ENCODE measurements at places on chromosomes 3 and 15. TPM values are rescaled to one million over a fixed set of nuclear protein-coding genes. Genes with fewer than 3 reads are reported as not detected.

Gene OXTR
- polyA plus RNA-seq = 0.64 TPM

Gene SLC28A1
- polyA plus RNA-seq = 0.41 TPM

Gene ADGRG7
- 49.4 TPM for polyA plus RNA-seq

Gene NPAP1
- 0.22 TPM for polyA plus RNA-seq

Gene GOLGA6A
- polyA plus RNA-seq = not detected

Gene CD200
- polyA plus RNA-seq = 11.6 TPM

Gene CPLX3
- not detected for polyA plus RNA-seq

Gene ROPN1B
- polyA plus RNA-seq = not detected

DNA sequence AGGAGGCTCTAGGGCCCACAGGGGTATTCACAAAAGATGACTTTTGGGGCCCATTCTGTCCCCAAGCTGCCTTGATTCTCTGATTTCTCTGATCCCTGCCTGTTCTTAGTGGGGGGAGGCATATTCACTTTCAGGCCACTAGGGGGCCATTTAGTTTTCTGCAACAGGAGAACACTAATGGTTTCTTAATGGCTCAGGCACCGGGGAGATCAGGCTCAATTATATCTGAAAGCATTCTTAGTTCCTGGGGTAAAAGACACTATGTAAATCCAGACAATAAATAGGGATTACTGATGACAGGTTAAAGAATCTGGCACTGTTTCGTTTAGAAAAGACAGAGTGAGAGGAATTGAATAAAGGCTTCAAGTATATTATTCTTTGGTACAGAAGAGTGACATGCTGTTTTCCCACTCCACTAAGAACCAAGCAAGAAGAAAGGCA, 2.5 kb upstream of the INAFM2 start:
- H3K27ac ChIP-seq = peak overlapping the region; percentile 63
- H3K4me3 ChIP-seq = no peak overlapping the region
- DNase-seq = peak; percentile 76
- peaks cover 29% of the 10 kb centered on the region for H3K4me1 ChIP-seq
- no peaks in the 10 kb centered on the region for H3K36me3 ChIP-seq

- no peak overlapping the region for H3K4me3 ChIP-seq
- DNase-seq = no peak
- H3K27ac ChIP-seq = no peak overlapping the region
- H3K27me3 ChIP-seq = no peaks in the 10 kb centered on the region
- no peaks in the 10 kb centered on the region for H3K36me3 ChIP-seq
These were observed 568.4 kb upstream of the ZNF385D start for GRCh38 chr3:22319446-22319845.

DNA sequence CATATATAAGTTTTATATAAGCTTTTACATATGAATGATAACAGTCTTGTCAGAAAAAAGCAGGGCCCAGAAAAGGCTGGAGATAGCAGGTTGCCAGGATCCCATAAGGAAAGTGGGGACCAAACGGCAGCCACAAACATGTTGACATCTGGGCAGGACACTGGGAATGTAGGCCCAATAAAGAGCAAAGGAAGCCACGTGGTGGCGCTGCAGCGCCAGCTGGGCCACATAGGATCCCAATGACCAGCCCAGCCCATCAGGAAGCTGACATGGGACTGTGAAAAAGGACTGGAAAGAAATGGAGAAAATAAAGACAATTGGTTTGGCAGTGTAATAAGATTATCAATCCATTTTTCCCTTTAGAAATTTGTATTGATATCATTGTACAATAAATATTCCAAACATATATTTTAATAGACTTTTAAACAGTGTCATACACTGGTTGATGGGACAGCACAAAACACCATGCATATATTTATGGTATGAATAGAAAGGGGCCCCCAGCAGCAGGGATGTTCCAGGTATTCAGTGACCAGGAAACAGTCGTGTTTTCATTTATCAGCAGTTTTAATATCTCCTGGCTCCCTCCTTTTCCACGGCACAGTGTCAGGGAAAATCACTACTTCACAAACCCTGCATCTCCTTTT, 89.0 kb upstream of the STRIT1 start:
- peaks cover 9% of the 10 kb centered on the region for H3K4me1 ChIP-seq
- H3K4me3 ChIP-seq = no peak overlapping the region
- H3K27me3 ChIP-seq = no peaks in the 10 kb centered on the region
- no peaks in the 10 kb centered on the region for H3K36me3 ChIP-seq
- H3K27ac ChIP-seq = no peak overlapping the region

DNA sequence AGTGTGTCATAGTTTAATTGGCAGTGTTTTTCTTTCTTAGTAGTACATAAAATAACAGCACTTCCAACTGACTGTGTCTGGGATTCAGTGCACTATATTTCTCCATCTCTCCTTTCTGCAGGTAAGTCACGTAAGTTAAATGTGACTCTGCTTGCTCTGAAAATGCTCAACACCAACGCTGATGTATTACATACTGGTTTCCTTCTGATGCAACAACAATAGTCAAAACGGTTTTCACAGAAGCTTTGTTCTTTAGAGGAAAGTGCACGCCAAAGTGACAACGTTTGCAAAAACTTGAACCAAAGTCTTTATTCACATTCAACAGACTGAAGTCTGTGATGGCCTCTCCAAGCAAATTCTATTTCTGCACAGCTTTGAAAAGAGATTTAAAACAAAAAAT, 707.1 kb upstream of the CFAP20DC start:
- no peak overlapping the region for H3K4me3 ChIP-seq
- DNase-seq = no peak
- H3K36me3 ChIP-seq = no peaks in the 10 kb centered on the region
- H3K4me1 ChIP-seq = no peaks in the 10 kb centered on the region

DNA sequence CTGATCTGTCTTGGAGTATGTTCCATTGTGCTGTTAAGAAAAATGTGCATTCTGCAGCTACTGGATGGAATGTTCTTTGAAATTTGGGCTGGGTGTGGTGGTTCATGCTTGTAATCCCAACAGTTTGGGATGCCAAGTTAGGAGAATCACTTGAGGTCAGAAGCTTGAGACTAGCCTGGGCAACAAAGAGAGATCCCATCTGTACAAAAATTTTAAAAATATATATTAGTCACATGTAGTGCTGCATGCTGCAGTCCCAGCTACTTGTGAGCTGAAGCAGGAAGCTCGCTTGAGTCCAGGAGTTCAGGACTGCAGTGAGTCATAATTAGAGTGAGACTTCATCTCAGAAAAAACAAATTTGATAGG, 62.8 kb upstream of the PLSCR4 start:
- no peak overlapping the region for H3K27ac ChIP-seq
- DNase-seq = peak; percentile 84
- no peak overlapping the region for H3K4me3 ChIP-seq

- no peaks in the 10 kb centered on the region for H3K4me1 ChIP-seq
- H3K27ac ChIP-seq = no peak overlapping the region
- no peak overlapping the region for H3K4me3 ChIP-seq
These were observed 97.8 kb downstream of the SQOR start for GRCh38 chr15:45732662-45733061.

GRCh38 chr3:180274536-180274935, 237.8 kb upstream of the PEX5L start:
- H3K4me3 ChIP-seq = no peak overlapping the region
- DNase-seq = no peak
- H3K27me3 ChIP-seq = no peaks in the 10 kb centered on the region
- H3K36me3 ChIP-seq = no peaks in the 10 kb centered on the region
- H3K4me1 ChIP-seq = no peaks in the 10 kb centered on the region
- no peak overlapping the region for H3K27ac ChIP-seq

- no peak overlapping the region for H3K27ac ChIP-seq
- no peaks in the 10 kb centered on the region for H3K27me3 ChIP-seq
- H3K4me1 ChIP-seq = no peaks in the 10 kb centered on the region
- H3K36me3 ChIP-seq = no peaks in the 10 kb centered on the region
- no peak overlapping the region for H3K4me3 ChIP-seq
- DNase-seq = no peak
These were observed 7.3 kb downstream of the PLSCR4 start for GRCh38 chr3:146243559-146243958.

DNA sequence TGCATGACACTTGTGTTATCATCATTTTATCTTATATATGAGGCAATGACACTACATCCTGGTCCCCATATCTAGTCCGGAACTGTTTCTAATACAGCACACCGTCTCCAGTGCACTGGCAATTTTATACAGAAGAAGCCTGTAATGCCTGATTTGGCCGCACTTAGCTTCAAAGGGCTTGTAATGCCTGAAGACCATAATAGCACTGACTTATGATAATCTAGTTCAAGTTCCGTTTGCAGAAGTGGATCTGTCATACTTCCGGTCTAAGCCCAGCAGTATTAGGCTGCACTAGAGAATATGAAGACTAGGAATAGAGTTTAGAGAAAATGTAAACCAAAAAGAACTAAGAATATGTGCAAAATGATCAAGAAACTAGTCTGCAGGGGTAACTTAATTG, 1.3 kb downstream of the BNIP2 start:
- no peaks in the 10 kb centered on the region for H3K27me3 ChIP-seq
- no peak for DNase-seq
- peak overlapping the region; percentile 98 for H3K27ac ChIP-seq
- peak overlapping the region; percentile 60 for H3K4me3 ChIP-seq
- peaks cover 9% of the 10 kb centered on the region for H3K4me1 ChIP-seq
- H3K36me3 ChIP-seq = peaks cover 5% of the 10 kb centered on the region

DNA sequence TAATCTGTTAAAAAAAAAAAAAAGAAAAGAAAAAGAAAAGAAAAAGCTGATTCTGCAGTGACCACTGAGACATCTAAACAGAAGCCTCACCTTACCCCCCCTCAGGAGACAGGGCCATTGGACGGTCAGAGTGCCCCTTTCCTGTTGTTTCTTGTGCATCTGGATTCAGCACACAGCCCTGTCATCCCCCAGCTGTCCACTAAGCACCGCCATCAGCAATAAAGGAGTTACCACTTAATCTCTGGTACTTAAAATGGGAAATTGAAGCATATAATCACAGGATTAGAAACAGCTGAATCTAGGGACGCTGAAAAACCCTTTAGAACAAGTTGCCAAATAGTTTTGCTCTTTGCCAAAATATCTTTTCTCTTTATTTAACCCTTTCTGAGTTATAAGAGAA, 62.5 kb downstream of the TRIM69 start:
- no peaks in the 10 kb centered on the region for H3K4me1 ChIP-seq
- no peak overlapping the region for H3K4me3 ChIP-seq
- H3K36me3 ChIP-seq = no peaks in the 10 kb centered on the region
- peak; percentile 27 for DNase-seq
- peaks cover 9% of the 10 kb centered on the region for H3K27me3 ChIP-seq

DNA sequence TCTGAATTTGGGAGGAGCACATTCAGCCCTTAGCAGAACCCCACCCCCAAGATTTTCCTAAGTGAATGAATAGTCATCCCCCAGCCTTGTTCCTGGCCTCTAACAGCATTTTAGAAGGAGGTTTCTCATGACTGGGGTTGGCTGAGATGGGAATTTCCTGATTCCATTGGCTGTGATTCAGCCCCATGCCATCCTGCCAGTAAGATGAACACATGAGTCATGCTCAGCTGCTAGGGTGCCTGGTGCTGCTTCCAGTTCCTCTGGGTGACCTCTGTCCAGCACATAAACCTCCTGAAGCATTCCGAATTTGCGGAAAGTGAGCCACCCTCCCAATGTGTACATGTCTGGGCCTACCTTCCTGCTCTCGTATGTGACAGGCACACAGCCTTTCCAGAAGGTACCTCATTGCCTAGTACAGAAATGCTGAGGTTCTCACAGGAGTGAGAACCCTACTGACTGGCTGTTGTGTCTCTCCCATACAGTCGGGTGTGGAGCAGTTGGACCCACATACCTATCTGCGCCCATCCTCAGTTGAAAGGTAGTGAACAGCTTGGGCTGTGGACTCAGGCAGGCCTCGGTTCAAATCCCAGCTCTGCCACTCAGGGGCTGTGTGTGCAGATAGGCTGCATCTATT, 91.7 kb downstream of the APBA2 start:
- H3K27me3 ChIP-seq = no peaks in the 10 kb centered on the region
- H3K4me3 ChIP-seq = no peak overlapping the region
- H3K36me3 ChIP-seq = no peaks in the 10 kb centered on the region
- peak; percentile 94 for DNase-seq

- H3K4me1 ChIP-seq = no peaks in the 10 kb centered on the region
- H3K36me3 ChIP-seq = no peaks in the 10 kb centered on the region
- DNase-seq = no peak
- no peak overlapping the region for H3K27ac ChIP-seq
These were observed 10.2 kb upstream of the MAPK6 start for GRCh38 chr15:52008698-52009434.

DNA sequence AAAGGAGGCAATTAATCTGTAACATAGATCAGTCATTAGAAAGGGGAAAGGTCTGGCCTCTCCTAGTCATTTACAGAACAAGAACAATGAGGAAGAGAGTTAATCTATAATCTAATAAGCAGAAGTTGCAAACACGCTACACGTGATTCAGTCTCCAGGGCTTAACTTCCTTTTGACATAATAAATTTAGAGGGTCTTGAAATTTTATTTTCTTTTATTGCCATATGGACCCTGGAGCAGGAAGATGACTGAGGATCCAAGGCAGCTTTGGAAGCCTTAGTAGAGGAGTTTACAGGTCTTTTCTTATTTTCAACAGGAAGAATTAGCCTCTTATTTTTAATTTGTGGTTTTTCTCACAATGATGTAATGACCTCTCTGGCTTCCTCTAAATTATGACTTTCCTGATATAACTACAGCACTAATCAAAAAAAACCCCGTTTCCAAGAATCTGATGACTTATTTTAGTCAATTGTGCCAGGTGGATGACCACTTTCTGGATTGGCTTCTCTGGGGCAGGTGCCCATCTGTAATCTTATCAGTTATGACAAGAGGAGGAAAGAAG, 32.2 kb downstream of the ADGRG7 start:
- H3K36me3 ChIP-seq = peaks cover 60% of the 10 kb centered on the region
- no peak overlapping the region for H3K4me3 ChIP-seq
- H3K27ac ChIP-seq = peak overlapping the region; percentile 59
- DNase-seq = no peak

GRCh38 chr15:73927003-73927475, 777 bp downstream of the LOXL1 start:
- no peaks in the 10 kb centered on the region for H3K36me3 ChIP-seq
- peak overlapping the region; percentile 66 for H3K27ac ChIP-seq
- H3K4me1 ChIP-seq = peaks cover 34% of the 10 kb centered on the region
- peak overlapping the region; percentile 56 for H3K4me3 ChIP-seq
- peak; percentile 33 for DNase-seq

- no peak overlapping the region for H3K27ac ChIP-seq
- no peak for DNase-seq
- H3K36me3 ChIP-seq = peaks cover 3% of the 10 kb centered on the region
- H3K27me3 ChIP-seq = no peaks in the 10 kb centered on the region
- no peak overlapping the region for H3K4me3 ChIP-seq
- H3K4me1 ChIP-seq = peaks cover 11% of the 10 kb centered on the region
These were observed 5.0 kb upstream of the PRRT3 start for GRCh38 chr3:9957214-9957613.

Data from cardiac muscle cell (in vitro differentiated cells and primary cell).